ENCODE measurements at places on chromosomes 7 and 10.
A peak's percentile ranks its signal among the peaks of the same experiment; 100 is the strongest.

DNA sequence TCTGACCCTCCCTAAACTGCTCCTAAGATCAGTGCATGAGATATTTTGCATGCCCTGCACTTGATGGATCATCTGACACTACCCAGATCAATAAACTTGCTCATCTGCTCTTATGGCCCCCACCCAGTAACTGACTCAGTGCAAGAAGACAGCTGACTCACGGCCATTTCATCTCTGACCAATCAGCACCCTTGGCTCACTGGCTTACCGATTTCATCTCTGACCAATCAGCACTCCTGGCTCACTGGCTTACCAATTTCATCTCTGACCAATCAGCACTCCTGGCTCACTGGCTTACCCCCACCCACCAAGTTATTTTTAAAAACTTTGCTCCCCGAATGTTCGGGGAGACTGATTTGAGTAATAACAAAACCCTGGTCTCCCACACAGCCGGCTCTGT, 37.2 kb upstream of the OPTN start:
- DNase-seq: no peak

- no peak for DNase-seq
These were observed 1.2 kb downstream of the CLDN4 start for GRCh38 chr7:73831834-73832651.

DNA sequence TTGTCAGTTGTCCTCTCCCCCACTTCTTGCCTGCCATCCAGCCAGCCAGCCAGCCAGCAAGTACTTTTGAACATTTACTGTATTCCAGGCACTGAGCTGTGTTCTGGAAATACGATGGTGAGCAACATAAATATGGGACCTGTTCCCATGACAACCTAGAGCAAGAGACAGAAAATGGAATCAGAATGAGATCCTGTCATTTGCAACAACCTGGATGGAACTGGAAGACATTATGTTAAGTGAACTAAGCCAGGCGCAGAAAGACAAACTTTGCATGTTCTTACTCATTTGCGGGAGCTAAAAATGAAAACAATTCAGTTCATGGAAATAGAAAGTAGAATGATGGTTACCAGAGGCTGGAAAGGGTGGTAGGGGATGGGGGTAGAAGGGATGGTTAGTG, 140.7 kb downstream of the ICA1 start:
- DNase-seq: no peak

- no peak for DNase-seq
These were observed 180.5 kb upstream of the CCDC6 start for GRCh38 chr10:60086862-60087261.

DNA sequence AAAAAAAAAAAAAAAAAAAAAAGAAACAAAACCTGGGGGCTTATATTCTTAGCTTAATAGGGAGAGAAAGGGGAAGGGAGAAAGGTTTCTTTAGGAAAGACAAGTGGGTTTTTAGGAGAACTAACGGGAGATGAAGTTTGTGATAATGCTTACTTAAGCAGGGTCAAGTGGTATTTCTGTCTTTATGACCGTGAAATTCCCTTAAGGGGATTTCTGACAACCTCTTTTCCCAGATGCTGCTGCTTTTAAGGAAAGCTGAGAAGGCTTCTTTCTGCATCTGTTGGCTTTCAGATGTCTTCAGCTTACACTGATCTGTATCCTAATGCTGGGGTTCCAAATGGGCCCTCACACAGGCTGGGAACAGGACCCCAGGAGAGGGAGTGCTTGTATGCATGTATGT, 42.6 kb downstream of the ADAMTS14 start:
- DNase-seq: no peak

DNA sequence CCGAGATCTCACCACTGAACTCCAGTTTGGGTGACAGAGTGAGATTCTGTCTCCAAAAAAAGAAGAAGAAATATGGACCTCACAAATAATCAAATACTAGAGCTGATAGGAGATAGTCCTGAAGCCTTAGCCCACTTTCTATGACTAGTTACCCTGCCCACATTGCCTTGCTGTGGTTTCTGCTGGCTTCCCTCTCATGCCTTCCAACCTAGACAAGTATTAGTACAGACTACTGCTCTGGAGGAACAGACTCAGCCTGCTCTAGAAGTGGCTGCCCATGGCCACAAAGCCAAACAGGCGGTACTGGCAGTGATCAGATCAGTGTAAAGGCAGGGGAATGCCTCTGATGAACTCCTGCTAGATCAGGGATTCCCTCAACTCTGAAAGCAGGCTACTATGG, 89.7 kb upstream of the PRKAR2B start:
- no peak for DNase-seq

- DNase-seq: no peak
These were observed 35.3 kb upstream of the PROSER2 start for GRCh38 chr10:11787846-11788245.

- DNase-seq: no peak
These were observed 29.6 kb upstream of the AKR1C2 start for GRCh38 chr10:5033061-5033778.

- DNase-seq: no peak
These were observed 802.9 kb upstream of the COBL start for GRCh38 chr7:52119537-52119936.

DNA sequence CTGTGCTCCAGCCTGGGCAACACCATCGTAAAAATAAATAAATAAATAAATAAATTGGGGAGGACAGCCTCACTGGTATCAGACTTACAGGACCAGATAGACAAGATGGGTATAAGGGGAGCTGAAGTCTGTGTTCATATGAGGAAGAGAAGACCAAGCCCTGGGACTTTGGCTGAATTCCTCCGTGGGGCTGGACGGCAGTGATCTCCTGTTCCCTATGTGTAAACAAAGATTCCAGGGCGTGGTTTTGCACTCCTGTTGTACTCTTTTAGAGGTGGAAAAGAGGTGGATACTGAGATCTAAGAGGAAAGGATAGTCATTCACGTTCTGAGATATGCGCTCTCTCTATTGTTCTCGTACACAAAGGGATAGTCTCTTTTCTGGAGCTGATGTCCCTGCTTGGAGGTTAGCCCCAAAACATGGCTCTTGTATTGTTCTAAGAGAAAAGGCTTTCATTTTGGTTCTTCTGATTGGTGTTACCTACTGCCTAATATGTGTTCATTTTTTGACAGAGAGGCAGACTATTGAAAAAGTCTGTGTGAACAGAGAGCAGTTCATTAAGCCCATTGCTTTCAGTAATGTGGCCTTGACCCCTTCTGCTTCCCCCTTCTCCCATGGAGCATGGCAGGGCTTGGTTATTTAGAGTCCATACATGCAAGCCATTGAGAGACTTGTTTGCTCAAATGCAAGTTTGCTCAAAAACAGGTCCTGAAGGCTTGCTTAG, 12.3 kb downstream of the KCTD7 start:
- DNase-seq: no peak

GRCh38 chr10:71314028-71314693, 4.9 kb upstream of the SLC29A3 start:
- peak; percentile 68 for DNase-seq

DNA sequence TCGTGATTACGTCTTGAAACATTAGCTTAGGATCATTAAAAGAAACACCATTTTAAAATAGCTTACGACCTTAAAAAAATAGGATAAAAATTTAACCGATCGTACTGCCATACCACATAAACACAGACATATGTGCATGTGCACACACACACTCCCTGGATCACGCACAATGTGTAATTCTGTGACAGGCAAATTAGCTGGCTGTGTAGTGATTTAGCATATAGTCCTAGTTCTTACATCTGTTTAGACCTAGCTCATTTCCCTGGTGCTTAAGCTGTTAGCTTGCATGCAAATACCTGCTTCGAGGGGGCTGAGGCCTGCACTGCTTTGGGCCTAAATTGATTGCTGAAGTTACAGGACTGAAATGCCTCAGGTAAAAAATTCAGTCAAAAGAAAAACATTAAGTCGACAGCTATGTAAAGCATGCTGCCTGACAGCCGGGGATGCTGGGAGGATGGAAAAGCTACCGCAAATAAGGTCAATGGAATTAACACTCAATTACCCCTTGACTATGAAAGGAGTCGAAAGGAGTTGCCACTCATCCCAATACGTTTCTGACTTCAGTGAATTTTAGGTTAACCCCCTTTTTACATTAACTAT, 267.1 kb upstream of the FZD8 start:
- no peak for DNase-seq

DNA sequence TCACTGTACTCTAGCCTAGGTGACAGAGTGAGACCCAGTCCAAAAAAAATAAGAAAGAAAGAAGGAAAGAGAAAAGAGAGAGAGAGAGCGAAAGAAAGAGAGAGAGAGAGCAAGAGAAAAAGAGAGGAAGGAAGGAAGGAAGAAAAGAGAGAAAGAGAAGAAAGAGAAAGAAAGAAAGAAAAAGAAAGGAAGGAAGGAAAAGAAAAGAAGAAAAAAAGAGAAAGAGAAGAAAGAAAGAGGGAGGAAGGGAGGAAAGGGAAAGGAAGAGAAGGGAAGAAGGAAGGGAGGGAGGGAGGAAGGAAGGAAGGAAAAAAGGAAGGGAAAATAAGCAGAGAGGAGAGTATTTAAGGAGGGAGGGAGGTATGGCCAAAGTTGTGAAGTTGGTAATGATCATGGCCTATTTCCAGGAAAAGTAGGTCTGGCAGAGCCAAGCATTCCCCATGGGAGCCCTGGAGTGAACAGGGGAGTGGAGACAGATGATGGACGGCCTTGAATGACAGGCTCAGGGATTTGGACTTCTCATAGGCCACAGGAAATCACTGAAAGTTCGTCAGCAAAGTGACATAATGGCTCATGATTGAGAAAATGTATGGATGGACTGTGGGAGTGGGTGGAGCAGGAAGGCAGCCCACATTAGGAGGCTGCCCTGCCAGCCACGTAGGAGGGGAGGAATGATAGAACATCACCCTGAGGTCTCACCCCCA, 44.8 kb upstream of the CUX1 start:
- no peak for DNase-seq

DNA sequence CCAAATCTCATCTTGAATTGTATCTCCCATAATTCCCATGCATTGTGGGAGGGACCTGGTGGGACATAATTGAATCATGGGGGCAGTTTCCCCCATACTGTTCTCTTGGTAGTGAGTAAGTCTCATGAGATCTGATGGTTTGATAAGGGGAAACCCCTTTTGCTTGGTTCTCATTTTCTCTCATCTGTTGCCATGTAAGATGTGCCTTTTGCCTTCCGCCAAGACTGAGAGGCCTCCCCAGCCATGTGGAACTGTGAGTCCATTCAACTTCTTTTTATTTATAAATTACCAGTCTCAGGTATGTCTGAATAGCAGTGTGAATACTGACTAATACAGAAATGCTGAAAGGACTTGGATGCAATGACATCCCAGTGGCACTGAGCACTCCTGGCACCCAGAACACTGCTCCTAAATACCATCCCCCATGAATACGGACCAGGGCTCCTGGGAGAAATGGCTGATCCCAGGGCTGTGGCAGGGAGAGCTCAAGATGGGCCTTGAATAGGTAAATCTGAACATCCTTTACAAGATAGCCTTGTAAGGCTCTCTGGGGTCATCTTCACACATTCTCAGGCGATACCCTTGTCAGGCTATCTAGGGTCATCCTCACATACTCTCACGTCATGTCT, 19.4 kb downstream of the ZFAND2A start:
- no peak for DNase-seq

- DNase-seq: no peak
These were observed 79.4 kb downstream of the VPS41 start for GRCh38 chr7:38829488-38830165.

Data from HEK293T (cell line).